ENCODE measurements at places on chromosomes 11 and 22. TPM values are rescaled to one million over a fixed set of nuclear protein-coding genes. Genes with fewer than 3 reads are reported as not detected.

- DNase-seq, result no peak
- H3K27ac ChIP-seq, result no peak overlapping the region
- no peaks in the 10 kb centered on the region for H3K36me3 ChIP-seq
- H3K27me3 ChIP-seq, result no peaks in the 10 kb centered on the region
- H3K4me3 ChIP-seq, result no peak overlapping the region
Observed at GRCh38 chr11:119436093-119436492, 13.1 kb upstream of the THY1 start.

ATG2A gene
- 24.7 TPM for total RNA-seq

OAF gene
- total RNA-seq, result 32.3 TPM

- H3K27ac ChIP-seq, result no peak overlapping the region
- peaks cover 9% of the 10 kb centered on the region for H3K4me1 ChIP-seq
- no peaks in the 10 kb centered on the region for H3K27me3 ChIP-seq
- H3K4me3 ChIP-seq, result peak overlapping the region; percentile 76
- no peak for DNase-seq
Observed at GRCh38 chr11:111603611-111604130, 1.4 kb downstream of the SIK2 start.

GRCh38 chr11:68049509-68050370 is 10.9 kb downstream of the TCIRG1 start:
- H3K4me1 ChIP-seq, result no peaks in the 10 kb centered on the region
- H3K27me3 ChIP-seq, result no peaks in the 10 kb centered on the region
- DNase-seq, result no peak
- no peaks in the 10 kb centered on the region for H3K36me3 ChIP-seq

NARS2 gene
- total RNA-seq, result 26.0 TPM

GRCh38 chr22:31950226-31950625 is 5.9 kb downstream of the YWHAH start:
- H3K27ac ChIP-seq, result no peak overlapping the region
- DNase-seq, result no peak
- peaks cover 21% of the 10 kb centered on the region for H3K4me1 ChIP-seq
- no peak overlapping the region for H3K4me3 ChIP-seq

FGF4 gene
- total RNA-seq, result not detected

DNA sequence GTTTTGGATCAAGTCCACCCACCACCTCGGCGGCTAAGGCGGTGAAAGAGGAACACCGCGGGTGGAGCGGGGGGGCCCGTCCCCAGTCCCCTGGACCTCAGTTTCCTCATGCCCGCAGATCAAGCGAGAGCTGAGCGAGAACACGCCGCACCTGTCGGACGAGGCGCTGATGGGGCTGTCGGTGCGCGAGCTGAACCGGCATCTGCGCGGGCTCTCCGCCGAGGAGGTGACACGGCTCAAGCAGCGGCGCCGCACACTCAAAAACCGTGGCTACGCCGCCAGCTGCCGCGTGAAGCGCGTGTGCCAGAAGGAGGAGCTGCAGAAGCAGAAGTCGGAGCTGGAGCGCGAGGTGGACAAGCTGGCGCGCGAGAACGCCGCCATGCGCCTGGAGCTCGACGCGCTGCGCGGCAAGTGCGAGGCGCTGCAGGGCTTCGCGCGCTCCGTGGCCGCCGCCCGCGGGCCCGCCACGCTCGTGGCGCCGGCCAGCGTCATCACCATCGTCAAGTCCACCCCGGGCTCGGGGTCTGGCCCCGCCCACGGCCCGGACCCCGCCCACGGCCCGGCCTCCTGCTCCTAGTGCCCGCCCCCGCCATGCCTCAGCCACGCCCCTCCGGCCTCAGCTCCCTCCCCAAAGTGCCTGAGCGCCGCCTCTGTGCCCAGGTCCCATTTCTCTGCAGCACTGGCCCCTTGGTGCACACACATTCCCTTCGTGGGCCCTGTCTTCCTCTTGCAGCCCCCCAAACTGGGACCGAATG is 12.7 kb downstream of the MAFF start:
- H3K36me3 ChIP-seq, result no peaks in the 10 kb centered on the region
- H3K4me3 ChIP-seq, result no peak overlapping the region
- peaks cover 22% of the 10 kb centered on the region for H3K4me1 ChIP-seq
- H3K27me3 ChIP-seq, result no peaks in the 10 kb centered on the region
- no peak for DNase-seq

Measured in HCT116 (cell line).